Esophagus squamous epithelium (tissue), 5 donors: ENCODE measurements at places on chromosomes 2 and 18.

DNA sequence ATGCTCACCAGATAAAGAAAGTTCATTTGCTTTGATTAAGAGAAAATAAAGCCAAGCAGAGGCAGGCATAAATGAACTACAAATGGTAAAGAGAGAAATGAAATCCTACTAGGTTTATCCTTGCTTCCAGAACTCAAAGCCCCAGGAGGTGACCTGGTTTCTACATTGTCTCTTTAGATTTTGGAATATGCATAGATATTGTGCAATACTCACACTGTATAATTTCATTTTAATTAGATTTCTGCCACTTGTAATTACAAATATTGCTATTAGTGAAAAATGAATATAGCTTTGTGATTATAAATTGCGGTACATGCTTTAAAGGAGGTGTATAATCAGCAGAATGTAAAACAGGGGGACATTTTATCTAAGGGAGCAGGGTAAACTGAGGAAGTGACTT lies 76.9 kb upstream of the NRXN1 start:
- H3K27ac ChIP-seq: no peak overlapping the region
- DNase-seq: no peak
- no peaks in the 10 kb centered on the region for H3K4me1 ChIP-seq

DNA sequence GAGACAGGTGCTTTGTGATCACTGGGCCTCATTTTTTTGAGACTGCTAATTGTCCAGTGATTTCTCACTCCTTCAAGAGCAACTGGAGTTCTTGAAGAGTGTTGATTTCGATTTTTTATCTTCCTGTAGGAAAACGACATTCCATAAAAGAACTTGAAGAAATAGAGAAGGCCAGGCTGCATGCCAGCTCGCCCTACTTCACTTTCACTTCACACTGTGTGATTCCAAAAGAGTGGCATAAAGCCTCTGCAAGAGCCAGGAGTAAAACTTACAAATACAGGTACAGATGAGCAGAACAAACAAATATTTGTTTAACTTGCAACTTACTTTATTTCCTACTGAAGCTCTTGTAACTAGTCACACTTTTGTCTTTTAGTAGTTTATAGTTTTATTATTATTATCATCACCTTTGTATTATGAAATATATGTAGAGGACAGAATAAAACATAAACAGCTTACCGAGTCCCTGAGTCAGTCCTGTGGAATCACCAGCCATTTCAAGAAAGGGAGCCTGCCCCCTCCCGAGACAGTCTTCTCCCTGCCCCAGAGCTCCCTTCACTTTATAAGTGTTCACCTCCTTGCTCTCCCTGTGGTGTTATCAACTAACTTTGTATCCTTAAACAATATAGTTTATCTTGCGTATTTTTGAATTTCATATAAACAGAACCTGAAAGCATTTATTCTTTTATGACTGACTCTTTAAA lies 8.7 kb downstream of the FAM228A start:
- H3K36me3 ChIP-seq: no peaks in the 10 kb centered on the region
- H3K27ac ChIP-seq: no peak overlapping the region
- peaks cover 3% of the 10 kb centered on the region for H3K27me3 ChIP-seq
- H3K4me1 ChIP-seq: no peaks in the 10 kb centered on the region
- no peak overlapping the region for H3K4me3 ChIP-seq

- peaks cover 32% of the 10 kb centered on the region for H3K36me3 ChIP-seq
- H3K4me3 ChIP-seq: no peak overlapping the region
- DNase-seq: no peak
- H3K4me1 ChIP-seq: peaks cover 12% of the 10 kb centered on the region
Measured at GRCh38 chr18:10559553-10560451, 34.0 kb downstream of the NAPG start.

DNA sequence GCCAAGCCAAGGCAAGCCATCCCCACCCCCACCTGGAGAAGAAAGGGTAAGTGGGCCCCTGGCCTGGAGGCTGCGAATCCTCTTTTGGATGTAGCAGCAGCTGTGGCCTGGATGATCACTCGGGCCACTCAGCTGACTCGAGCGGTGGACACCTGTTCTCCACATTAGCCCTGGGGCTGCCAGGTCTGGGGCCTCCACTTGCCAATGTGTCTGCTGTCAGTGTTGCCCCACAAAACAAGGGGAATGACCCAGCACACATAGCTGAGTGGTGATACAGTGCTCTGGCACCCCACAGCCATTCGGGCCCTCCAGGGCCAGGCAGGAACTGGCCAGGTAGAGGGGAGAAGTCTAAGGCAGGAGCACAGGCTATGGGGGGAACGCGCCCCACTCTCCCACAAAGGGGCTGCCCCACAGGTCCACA lies 2.6 kb downstream of the STK25 start:
- H3K27ac ChIP-seq: no peak overlapping the region
- H3K4me3 ChIP-seq: no peak overlapping the region
- no peaks in the 10 kb centered on the region for H3K27me3 ChIP-seq
- peaks cover 6% of the 10 kb centered on the region for H3K4me1 ChIP-seq
- no peak for DNase-seq
- peaks cover 35% of the 10 kb centered on the region for H3K36me3 ChIP-seq

DNA sequence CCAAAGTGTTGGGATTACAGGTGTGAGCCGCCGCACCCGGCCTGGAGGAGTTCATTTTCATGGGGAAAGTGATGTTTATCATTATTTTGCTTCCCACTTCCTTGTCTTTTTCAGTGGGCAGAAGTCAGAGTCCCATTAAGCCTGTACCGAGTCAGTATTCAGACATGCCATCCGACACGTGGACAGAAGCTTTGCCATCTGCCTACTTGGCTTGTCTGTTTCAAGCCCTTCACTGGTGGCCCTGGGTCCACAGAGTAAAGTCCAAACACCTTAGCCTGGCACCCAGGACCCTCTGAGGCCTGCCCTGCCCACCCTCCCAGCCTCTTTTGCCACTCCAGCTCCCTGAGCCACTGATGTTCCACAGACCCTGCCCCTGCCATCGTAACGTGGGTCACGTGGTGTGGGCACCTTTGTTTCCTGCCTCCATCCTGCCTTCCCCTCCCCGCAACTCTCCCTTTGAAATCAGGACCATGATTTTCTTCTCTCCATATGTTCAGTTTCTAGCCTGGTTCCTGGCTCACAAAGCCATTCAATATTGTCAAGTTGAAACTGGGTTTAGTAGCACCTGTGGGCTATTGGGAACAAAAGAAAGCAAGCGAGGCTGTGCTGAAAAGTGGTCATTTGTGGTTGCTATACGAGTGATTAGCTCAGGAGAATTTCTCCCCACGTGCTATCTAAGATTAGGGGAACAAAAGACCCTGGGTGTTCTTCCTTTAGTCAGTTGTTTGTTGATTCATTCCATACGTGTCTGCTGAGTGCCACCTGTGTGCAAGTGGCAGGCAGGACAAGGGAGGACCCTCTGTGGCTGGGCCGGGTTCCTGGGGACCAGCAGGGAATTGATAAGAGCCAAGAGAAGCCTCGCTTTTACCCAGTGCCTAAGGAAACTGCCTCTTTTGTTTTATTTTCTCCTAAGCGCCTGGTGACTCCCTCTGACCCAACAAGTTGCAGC lies 5.1 kb upstream of the ODC1 start:
- no peaks in the 10 kb centered on the region for H3K27me3 ChIP-seq

DNA sequence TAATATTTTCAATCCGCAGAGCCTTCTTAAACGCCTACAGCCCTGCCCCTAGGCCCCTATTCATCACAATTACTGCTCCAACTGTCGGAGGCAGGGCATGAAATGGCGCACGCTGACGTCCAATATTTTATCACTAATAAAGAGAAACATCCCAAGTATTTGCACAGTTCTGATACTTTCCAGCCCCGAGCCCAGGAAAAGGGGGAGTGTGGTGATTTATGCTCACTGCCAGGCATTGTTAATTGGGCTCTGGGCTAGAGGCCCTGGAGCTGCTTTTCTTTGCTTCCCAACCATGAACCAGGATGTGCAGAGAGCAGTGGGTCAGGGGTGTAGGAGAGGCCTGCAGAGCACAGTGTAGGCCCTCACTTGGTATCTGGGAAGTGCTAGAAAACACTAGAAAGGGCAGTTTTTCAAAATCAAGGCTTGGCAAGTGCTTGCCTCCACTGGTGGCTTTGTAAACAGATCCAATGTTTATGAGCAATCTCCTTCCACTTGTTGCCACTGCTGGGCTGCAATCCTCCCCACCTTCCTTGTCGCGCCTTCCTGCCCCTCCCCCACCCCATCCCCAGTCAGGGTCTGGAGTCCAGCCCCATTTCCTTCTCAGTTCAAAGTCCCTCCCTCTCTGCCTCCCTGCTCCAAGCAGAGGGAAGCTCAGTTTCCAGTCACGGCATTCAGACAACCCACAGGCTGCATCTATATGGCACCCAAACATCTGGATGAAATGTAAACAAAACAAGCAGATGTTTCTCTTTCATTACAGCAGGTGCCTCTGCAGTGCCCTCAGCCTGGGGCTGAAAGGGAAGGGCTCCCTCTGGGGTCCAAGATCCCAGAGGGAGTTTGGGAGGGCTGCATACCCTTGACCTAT lies 83.9 kb upstream of the PKDCC start:
- H3K4me3 ChIP-seq: no peak overlapping the region
- no peak for DNase-seq
- H3K27ac ChIP-seq: peak overlapping the region; percentile 28
- peaks cover 12% of the 10 kb centered on the region for H3K27me3 ChIP-seq

DNA sequence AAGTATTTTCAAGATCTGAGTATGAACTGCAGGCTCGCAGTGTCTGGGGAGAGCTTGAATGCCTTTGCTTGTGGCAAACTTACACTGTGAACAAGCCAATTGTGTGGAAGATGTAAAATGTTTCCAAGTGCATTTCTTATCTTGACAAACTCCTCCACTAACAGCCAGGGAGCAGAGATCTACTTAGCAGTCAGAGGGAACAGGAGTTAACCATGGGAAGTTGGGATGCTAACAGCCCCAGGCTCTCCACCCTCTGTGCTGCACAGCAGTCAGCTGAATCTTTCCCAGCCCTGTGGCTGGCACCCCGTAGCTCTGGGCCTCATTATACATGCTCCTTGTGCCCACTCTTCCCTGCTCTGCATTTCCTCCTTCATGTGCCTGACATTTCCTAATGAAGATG lies 450.2 kb downstream of the TSN start:
- H3K27ac ChIP-seq: no peak overlapping the region
- no peaks in the 10 kb centered on the region for H3K27me3 ChIP-seq
- no peaks in the 10 kb centered on the region for H3K36me3 ChIP-seq

- no peak overlapping the region for H3K27ac ChIP-seq
- H3K27me3 ChIP-seq: peaks cover 15% of the 10 kb centered on the region
- no peaks in the 10 kb centered on the region for H3K4me1 ChIP-seq
- no peaks in the 10 kb centered on the region for H3K36me3 ChIP-seq
- no peak overlapping the region for H3K4me3 ChIP-seq
Measured at GRCh38 chr18:74198453-74198852, 50.1 kb downstream of the TIMM21 start.

DNA sequence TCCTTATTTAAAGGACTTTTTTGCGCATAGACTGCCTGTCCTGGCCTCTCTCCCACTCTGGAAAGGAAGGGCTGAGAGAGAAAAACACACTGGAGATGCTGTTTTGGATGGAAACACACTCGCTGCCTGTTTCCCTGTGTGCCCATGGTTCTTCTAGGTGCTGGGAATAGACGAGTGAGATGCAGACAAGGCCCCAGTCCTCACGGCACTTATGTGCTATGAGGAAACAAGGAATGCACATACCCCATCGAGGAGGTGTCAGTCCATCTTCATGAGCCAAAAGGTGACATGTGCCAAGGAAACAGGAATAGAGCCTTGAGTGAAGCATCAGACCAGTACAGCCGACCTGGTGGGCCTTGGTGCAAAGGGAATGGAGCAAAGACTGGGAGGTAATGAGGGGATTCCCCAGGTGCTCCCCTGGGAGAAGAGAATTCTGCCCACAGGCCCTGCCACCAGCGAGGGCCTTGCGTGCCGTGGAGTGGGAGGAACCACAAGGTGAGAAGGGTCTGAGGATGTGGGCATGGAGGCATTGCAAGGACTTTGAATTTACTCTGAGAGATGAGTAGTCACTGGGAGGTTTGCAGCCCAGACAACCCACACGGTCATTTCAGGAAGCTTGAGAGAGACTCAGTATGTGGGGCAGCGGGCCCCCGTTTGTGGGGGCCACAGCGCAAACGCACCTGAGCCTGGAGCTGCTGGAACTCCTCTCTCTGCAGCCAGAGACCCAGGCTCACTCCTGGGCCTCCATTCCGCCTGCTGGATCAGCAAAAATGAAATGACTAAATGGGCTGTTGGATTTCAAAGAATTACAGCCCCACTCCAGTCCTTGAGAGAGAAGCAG lies 197.5 kb upstream of the COPS8 start:
- H3K36me3 ChIP-seq: no peaks in the 10 kb centered on the region
- peaks cover 8% of the 10 kb centered on the region for H3K4me1 ChIP-seq
- no peak overlapping the region for H3K4me3 ChIP-seq

DNA sequence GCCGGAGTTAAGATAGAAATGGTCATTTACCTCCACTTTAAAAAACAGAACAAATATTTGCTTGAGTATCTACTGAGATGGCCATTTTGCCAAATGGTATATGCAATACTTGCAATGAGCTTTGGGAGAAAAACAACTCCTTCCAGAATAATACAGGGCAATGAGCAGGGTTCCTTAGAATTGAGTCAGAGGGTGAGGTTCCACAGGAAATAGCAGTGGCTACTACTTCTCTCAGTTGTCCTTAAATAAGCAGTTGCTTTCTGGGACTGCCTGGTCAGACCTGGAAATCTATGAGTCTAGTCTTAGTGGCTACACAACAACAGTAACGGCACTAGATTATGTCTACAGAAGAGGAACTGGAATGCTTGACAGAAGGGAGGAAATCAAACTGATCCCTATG lies 80.9 kb upstream of the CCDC85A start:
- H3K4me3 ChIP-seq: no peak overlapping the region
- no peak for DNase-seq
- no peaks in the 10 kb centered on the region for H3K4me1 ChIP-seq
- no peak overlapping the region for H3K27ac ChIP-seq
- H3K36me3 ChIP-seq: no peaks in the 10 kb centered on the region
- H3K27me3 ChIP-seq: no peaks in the 10 kb centered on the region
